ENCODE measurements at places on chromosomes 7 and 10. TPM values are rescaled to one million over a fixed set of nuclear protein-coding genes. Genes with fewer than 3 reads are reported as not detected.

The CPA2 gene
- total RNA-seq, result 0.65 TPM

The ZNF138 gene
- total RNA-seq, result 32.6 TPM

The GIMAP5 gene
- not detected for total RNA-seq

The SNCG gene
- not detected for total RNA-seq

The CEP55 gene
- total RNA-seq, result 57.7 TPM

The AMPH gene
- 22.8 TPM for total RNA-seq

The ITGB8 gene
- 5.3 TPM for total RNA-seq

The HTR5A gene
- total RNA-seq, result not detected

The SPDYE16 gene
- not detected for total RNA-seq

The NUTM2D gene
- 3.4 TPM for total RNA-seq

The NUTM2E gene
- total RNA-seq, result 0.09 TPM

The MPP7 gene
- total RNA-seq, result 8.5 TPM

The RNF133 gene
- 0.53 TPM for total RNA-seq

GRCh38 chr10:13792006-13792405 lies 205.2 kb downstream of the PRPF18 start:
- no peak for DNase-seq

- DNase-seq, result no peak
These were observed 1.3 kb downstream of the CUL1 start for GRCh38 chr7:148699782-148700629.

DNA sequence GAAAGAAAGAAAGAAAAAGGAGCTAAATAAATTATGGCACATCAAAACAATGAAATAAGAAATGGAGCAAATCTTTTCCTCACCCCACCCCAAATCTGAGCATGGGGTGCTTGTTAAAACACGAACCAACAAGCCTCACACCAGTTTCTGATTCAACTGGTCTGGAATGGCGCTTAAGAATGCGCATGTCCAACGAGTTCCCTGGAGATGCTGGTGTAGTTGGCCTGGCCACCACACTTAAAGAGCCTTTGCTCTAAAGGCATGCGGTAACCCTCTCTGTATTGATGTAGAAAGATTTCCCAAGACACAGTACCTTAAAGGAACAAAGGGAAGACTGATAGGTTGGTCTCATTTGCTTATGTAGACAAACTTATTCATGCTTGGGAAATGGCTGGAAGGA lies 49.1 kb upstream of the STEAP1B start:
- no peak for DNase-seq

DNA sequence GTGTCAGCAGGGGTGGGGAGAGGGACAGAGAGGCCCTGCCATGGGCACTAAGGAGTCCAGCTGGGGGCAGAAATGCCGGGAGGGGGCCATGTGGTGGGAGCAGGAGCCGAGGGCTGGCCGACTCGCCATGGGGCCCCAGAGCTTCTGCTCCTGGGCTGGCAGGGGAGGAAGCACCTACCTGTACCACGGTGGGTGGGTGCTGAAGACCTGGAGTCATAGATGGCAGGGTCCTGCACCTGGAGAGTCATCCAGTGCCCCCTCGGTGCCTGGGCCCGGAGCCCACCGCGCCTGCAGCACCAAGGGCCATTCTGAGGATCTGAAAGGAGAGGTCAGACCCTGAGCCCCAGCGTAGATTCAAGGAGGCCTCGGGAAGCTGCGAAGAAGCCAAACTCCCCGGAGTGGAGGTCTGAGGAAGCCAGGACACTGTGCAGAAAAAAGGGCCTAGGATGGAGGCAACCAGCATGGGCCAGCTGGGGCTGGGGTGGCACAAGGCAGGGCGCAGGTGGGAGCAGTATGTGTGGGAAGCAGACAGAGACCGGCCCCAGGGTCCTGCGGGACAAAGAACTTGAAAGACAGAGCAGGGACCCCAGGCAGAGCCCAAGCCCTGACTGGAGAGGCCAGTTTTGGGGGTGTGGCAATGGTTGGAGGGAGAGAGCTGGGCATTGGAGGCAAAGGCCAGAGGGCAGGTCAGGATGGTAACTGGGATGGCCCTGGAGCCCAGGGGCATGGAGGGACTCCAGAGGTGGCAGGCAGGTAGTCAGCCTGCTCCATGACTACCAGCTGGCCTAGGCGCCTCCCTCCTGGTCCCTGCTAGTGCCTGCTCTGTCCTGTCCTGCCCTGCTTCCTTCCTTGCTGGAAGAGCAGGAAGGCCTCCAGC lies 26.7 kb upstream of the SMARCD3 start:
- no peak for DNase-seq

GRCh38 chr7:129746857-129747529 lies 135.5 kb downstream of the NRF1 start:
- DNase-seq, result no peak

GRCh38 chr7:115217373-115217772 lies 295.5 kb downstream of the MDFIC start:
- DNase-seq, result no peak

DNA sequence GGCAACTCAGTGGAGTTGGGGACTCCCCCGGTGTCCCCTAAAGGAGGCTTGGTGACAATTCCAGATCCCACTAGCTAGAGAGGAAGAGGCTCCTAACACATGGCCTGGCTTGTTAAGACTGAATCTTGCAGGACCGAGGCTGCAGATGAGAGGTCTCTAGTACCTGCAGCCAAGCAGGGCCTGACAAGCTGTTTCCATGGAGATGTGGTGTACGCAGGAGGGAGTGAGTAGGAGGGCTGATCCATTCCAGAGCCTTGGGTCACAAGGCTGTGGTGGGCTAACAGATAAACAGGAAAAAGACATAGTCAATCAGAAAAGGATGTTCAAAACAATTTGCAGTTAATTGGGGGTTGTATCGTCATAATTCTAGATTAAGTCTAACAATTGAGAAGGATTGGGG lies 77.3 kb upstream of the MKLN1 start:
- peak; percentile 45 for DNase-seq

DNA sequence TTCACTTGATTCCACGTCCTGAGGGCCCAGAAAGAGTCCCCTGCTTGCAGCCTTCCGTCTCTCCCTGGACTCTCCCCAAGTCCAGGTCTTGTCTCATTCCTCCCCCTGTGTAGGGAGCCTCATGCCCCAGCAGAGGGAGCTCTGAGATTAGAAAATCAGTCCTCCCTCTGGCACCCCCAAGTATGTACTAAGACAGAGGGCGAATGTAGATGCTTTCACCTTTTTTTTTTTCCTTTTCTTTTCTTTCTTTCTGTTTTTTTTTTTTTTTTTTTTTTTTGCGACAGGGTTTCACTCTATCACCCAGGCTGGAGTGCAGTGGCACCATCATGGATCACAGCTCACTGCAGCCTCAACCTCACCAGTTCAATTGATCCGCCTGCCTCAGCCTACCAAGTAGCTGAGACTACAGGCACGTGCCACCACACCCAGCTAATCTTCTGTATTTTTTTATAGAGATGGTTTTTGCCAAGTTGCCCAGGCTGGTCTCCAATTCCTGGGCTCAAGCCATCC lies 10.3 kb downstream of the SFXN3 start:
- DNase-seq, result peak; percentile 89

DNA sequence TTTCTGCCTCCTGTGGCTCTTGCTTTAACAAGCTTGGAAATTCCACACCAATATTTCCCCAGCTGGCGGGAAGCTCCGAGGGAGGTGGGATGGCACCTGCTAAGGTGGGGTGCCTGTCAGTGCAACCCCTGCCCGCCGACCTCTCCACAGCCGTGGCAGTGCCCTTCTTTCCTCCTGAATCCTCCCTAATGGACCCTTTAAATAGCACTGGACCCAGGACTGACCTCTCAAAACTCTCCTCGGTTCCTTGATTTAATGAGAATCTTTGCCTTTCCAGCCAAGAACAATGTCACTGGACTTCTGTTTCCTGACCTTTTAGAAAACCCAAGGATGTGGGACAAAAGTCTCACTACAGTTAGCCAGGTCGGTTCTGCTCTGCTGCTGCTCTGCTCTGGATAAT lies 63.2 kb upstream of the EXOC6 start:
- no peak for DNase-seq

DNA sequence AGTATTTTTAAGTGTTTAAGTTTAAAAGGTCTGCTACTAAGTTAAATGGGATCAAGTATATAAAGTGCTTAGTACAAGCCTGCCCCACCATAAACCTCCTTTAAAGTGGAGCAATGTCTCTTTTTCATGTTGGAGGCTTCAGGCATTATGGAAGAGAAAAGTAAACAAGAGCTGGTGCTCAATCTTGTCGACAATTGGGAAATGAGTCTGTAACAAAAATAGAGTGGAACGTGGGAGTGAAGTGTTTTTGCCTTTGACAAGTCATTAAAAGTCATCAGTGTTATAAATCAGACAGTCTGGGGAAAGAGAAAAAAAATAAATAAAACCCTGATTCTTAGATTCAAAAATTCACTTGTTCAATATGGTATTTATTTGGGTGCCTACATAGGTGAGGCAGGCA lies 44.7 kb downstream of the DNAJC12 start:
- DNase-seq, result no peak

DNA sequence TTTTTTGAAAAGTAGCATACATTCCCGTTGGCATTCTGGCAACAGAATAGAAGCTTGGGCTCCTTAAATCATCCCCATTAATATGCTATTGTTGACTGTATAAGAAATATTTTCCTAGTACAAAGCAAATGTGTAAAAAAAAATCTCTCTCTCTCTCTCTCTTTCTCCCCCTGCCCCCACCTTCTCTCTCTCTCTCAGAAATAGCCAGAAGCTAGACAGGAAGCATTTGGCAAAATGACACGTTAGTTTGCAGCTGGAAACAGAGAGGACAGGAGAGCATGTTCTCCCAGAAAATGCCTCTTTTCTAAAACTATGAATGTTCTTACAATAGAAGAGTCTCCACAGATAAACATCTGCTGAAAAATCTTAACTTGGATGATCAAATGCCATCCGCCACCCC lies 59.6 kb upstream of the AKR1E2 start:
- DNase-seq, result no peak

- DNase-seq, result no peak
These were observed 72.6 kb downstream of the RALA start for GRCh38 chr7:39695852-39696586.

GRCh38 chr7:148806187-148806586 lies 77.9 kb downstream of the EZH2 start:
- DNase-seq, result no peak

DNA sequence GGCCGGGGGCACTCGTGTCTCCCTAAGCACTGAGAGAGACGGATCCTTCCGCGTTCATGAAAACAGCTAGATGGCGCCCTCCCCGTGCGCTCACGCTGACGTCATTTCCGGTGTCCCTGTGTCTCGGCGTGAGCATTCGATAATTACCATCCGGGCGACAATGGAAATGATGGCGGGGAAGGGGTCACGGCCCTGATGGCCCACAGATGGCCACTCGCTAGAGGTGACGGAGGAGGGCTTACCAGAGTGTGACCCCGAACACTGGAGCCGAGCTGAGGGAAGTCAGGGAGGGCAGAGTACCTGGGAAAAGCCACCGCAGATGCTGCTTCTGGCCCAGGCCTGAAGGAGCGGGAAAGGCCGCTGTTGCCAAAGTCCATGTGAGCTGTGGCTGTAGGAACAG lies 222.9 kb downstream of the TCERG1L start:
- DNase-seq, result peak; percentile 29

GRCh38 chr7:76080204-76080603 lies 32.3 kb downstream of the MDH2 start:
- no peak for DNase-seq

- no peak for DNase-seq
These were observed 138.7 kb downstream of the GNAI1 start for GRCh38 chr7:80273327-80273726.

DNA sequence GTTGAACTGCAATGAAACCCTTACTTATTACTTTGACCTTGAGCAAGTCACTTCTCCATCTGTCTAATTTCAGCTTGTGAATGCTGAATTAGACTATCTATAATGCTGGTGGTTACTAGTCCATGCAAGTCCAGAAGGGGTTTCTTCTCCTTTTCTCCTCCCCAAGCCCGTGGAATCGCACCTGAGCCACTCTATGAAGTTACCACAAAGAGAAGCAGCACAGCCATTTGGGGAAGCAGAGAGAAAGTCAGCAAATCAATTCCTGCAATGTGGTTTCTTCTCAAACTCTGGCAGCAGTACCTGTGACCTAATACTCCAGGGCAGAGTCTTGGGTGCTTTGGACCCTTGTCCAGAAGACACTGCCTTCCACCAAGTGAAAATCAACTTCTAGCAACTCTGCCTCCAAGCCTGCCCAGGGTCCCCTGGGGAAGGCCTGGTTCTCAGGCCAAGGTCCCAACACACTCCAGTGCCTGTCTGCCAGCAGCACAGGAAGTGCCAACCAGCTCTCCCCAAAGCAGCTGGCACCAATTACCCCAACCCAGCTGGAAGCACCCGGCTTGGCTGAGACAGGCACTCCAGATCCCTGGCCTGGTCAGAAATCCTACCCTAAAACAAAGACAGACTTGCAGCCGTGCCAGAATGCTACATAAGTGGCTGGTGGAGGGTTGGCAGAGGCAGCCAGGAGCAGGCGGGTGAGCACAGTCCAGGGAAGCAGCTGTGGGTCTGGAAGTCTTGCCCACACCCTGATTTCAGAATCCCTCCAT lies 200.3 kb downstream of the LSM5 start:
- no peak for DNase-seq

GRCh38 chr10:51744235-51745000 lies 45.0 kb upstream of the CSTF2T start:
- DNase-seq, result no peak

DNA sequence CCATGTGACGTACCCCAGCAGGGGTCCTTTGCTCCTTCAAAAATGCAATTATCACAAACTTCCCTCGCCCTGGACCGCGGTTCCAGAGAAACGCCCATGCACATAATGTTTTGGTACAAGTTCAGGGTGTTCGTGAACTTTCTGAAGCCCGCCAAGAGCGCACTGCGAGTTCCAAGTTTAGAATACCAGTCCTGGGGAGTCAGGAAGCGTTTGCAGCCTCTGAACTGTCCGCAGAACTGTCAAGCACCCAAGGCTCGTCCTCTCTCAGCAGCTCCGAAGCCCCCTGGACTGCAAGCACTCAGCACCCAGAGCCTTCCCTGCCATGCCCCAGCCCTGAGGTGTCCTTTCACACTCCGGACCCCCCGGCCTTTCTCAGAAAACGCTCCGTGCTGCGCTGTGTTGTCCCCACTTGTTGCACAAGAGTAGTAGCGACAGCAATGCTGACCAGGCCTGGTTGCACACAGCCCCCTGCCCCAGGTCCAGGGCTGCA lies 30.3 kb downstream of the CALML3 start:
- no peak for DNase-seq

- no peak for DNase-seq
These were observed 2.8 kb downstream of the TAS2R41 start for GRCh38 chr7:143480501-143480900.

- no peak for DNase-seq
These were observed 26.1 kb downstream of the LCOR start for GRCh38 chr10:96858038-96858705.

- DNase-seq, result no peak
These were observed 628 bp downstream of the TAF6 start for GRCh38 chr7:100118388-100119071.

DNA sequence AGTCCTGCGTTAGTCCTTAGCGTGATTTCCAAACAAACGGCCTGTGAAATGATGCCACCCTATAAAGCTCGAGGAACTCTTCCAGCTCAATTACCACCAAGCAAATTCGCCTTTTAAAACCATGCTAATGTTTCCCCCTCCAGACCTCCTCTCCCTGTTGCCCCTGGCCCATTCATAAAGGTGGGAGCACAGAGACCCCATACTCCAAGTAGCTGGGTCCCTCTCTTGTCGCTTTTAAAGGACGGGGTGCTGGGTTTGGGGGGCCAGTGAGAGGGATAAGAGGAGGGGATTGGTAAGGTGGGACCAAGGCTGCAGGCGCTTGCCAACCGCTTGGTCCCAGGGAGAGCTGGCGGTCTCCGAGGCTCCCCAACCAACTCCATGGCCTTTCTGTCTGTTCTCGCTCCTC lies 1.2 kb downstream of the HMX2 start:
- DNase-seq, result no peak

- DNase-seq, result no peak
These were observed 289.2 kb upstream of the VSTM2A start for GRCh38 chr7:54253036-54253373.
